ENCODE measurements at places on chromosomes 6 and 20.
A peak's percentile ranks its signal among the peaks of the same experiment; 100 is the strongest.

DNA sequence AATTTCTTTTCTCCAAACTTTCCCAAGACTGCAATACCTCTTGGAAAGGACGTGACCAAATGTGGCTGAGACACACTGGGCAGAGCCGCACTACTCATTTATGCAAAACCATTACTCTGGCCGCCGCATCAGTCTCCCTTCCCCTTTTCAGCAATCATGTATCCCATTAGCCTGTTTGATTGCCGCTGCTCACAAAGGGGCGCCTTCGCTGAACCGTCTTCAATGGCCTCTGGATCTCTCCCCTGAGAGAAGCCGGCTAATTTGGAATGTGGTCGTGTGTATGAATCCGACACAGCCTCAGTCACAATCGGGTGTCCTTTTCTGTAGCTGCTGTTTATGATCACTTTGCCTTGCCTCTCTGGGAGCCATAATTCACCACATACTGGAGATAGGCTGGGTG lies 361.1 kb downstream of the ZFAND3 start:
- DNase-seq, result no peak

DNA sequence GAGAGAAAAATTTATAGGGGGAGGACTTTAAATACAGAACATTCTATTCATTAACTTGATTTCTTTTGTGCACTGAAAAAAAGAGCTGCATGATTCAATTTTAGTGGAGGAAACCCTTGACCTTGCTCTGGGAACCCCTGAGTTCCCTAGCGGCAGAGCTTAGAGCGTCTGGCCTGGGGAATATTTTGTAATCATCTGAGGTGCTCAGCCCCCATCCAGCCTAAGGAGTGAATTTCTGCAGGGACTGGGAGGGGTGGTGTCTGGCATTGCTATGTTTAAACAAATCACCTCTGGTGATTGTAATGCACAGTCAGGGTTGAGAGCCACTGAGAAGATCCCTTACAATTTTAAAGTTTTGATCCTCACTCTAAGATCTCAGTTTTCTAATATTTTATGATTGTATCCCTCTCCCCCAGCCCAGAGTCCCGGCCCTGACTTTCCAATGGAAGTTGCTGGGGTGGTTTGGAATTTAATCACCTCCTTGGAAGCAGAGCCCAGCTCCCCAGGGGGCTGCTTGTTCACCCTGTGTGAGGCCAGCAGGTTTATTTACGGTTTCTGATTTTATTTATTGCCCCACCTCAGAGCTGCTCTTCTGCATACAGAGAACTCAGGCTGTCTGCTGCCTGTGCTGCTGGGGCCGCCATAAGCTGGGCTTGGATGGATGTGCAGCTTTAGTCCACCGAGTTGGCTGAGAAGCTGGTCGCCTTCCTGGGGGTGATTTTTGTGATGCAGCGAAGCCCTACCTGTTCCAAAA lies 263.1 kb downstream of the LRFN2 start:
- DNase-seq, result no peak

DNA sequence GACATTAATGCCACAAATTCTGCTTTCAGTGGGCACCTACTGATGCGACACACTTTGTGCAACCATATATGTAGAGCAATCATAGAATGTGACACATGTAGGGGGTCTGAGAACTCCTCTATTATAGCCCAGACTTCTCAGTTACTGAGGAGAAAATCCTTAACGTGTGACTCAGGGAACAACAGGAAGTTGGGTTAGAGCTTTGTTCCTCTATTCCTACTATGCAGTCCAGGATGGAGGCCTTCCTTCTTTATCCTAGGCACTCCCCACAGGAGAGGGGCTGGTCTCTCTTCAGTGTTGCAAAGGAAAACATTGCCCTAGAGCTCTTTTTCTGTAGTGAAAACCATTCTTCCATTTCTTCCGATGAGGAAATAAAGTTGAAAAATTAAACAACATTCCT lies 39.6 kb upstream of the RCAN2 start:
- DNase-seq, result no peak

DNA sequence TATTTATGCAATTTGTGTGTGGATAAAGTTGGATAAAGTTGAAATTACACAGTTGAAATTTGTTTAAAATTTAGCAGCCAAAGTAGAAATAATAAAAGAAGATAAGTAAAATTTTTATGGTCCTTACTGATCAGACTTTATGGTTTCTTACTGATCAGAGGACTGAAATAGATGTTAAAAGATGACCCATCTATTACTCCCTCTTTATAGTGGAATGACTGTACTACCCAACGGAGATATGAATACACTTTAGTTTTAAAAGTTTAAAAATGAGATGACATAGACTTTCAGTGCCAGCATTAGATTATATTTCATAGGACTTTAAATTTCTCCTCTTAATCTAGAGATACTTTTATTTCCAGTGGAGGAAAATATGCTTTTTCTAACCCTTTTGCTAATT lies 98.9 kb upstream of the ADGRF4 start:
- no peak for DNase-seq

DNA sequence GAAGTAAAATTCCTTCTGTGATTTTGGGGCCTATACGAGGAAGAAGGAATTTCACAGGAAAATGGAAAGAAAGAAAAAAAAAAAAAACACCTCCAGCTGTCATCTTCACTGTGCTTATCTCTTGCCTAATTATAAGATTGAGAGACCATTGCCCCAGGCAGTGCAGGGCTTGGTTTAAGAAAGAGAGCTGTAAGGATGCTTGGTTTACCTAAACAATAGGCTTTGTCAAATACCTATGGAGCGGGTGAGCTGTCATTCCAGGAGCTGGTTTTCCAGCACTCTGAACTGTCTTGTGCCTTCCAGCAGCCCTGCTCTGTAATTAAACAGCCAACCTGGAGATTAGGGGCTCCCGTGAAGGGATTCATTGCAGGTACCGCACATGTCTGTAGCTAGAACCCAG lies 137.8 kb downstream of the EDN3 start:
- DNase-seq, result no peak

DNA sequence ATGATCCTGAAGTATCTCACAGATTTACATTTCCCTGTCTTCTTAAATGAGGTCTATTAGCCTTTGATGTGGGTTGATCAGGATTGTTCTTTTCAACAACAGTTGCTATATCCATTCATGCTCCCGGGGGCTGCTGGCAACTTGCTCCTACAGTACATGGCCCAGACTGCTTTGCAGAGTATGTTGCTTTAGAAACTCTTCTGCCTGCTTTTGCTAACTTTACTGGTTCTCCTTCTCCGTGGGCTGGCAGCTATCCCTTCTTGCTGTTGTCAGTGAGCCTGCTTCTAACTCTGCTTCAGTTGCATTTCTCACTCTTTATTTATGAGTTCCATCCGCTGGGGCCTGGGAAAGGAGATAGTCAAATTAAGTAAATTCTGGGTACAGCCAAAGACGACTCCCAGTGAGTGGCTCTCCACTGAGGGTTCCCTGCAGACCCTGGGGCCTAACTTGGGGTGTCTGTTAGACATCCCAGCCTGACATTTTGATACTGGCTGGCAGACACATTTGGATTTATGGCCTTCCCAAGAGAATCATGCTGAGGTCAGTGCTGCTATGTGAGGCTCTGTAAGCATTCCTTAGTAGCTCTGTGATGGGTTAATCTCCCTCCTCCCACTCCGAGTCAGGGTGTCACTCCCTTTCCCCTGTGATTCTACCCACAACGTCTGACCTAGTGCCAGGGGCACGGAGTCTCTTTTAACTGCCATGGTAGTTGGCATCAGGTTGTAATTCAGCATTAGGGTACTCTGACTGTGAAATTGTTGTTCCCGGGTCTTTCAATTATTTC lies 73.6 kb downstream of the SLX4IP start:
- peak; percentile 76 for DNase-seq

- DNase-seq, result peak; percentile 92
Observed at GRCh38 chr6:83867527-83868161, 8.2 kb downstream of the CYB5R4 start.

DNA sequence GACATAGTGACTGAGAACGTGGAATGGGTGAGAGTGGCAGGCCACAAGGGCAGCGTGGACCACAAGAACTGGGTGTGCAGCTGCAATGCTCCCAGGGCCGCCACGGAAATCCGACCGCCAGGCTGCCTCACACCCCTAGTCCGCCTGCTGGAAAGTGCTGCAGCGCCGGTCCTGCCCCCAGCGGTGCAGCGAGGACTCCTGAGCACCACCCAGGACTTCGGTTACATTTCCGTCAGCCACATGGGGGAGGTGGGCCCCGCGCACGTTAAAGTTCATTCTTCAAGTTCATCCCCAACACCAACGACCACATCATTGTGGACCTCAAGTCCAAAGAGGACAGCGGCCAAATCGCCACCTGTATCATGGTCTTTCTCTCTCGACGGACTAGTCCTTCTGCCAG lies 126.1 kb upstream of the CARMIL1 start:
- DNase-seq, result no peak

DNA sequence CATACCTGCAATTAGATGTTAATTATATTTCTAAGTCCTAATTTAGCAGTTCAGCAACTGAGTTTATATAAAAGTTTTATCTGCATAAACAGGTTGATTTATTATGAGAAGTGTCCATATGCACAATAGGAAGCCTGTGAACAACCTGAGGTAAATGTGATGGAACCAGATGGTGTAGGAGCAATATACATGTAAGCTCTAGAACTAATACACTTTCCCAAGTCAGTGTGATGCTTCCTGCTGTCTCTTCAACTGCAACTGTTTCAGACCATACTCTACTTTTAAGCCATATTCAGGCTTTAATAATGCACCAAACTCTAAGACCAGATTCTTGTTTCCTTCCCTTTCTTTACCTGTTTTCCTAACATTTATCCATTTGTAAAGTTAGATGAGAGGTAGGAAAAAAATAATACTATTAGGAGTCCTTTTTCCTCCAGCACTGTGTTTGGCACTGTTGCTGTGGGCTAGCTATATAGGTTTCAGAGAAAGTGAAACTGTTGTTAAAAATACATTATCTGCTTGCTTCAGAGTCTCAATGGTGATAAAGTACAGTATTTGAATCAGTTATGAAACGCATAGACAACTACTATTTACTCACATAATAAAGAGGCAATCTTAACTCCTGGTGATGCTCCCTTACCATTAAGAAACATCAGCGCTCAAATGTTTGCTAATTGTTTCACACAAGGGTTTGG lies 1009.3 kb downstream of the GRIK2 start:
- DNase-seq, result no peak

- DNase-seq, result no peak
Observed at GRCh38 chr20:39893003-39893685, 795.9 kb downstream of the MAFB start.

DNA sequence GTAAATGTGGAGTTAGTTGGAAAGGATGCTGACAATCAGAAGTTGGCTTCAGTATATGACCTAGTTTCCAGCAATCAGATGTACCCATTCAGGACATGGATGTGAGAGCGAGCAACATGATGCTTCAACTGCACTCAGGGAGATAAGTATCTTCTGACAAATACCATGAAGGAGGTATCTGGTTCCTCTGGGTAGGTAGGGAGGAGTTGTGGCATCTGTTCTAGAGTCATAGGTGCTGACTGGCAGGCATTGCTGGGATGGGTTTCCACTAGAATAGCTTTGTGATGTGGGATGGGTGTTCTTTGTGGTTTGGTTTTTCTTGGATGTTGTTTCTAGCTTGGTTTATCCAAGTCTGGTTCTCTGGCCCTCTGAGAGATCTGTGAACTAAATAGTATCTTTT lies 3.9 kb upstream of the REV3L start:
- DNase-seq, result no peak

GRCh38 chr6:109669811-109670210 lies 21.2 kb downstream of the AK9 start:
- no peak for DNase-seq

DNA sequence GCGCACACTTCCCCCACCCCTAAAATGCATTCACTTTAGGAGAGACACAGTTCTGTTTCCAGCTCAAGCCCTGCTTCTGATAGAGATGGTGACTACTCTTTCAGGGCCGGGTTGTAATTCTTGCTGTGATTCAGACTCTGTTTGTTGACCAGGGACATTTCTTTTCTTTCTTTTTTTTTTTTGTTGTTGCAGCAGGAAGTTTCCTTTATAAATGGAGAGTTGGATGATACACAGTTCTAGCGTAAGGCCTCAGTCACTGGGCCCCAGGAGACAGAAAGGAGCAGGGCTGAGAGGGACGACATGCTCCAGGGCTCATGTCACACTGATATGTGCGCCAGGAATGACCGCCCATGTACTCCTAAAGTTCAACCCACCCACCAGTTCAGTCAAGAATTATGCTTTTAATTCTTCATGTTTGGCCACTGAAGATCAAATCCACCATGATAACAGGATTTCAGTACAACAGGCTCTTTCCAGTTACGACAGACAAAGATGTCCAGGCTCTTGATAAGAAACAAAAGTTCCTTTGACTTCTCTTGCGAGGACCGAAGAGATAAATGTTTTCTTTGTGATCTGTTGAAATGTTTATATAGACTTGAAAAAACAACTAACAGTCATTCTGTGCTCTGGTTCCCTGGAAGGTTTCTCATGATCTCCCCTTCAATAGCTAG lies 142.5 kb downstream of the CD164 start:
- peak; percentile 79 for DNase-seq

DNA sequence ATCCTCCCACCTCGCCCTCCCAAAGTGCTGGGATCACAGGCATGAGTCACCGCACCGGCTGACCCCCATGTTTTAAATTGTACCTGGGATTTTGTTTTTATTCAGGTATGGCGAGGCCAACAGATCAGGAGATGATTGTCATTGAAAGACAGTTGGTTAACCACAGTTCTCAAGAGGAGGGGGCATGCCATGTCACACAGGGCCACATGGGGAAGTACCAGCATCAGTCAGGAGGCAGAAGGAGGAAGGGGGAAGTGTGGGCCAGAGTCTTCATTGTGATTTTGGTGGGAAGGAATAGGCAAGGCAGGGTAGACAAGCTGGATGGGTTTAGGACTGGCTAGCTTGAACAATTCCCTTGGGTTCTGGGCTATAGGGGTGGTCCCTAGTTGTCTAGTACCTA lies 9.9 kb upstream of the MMP9 start:
- DNase-seq, result no peak

DNA sequence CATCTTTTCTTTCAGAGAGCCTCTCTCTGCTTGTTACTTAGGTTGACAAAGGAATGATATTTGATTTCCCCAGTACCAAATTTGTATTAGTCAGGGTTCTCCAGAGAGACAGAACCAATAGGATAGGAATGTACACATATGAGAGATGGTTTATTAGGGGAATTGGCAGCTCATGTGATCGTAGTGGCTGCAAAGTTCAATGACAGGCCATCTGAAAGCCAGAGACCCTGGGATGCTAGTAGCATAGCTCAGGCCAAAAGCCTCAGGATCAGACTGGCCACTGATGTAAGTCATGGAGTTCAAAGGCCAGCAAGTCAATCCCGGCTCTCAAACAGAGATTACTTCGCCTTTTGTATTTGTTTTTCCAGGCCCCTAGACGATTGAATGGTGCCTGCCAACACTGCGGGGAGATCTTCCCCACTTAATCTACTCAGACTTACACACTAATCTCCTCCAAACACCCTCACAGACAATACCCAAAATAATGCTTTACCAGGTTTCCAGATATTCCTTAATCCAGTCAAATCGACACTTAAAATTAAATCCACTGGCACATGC lies 215.5 kb downstream of the ALDH8A1 start:
- DNase-seq, result no peak

GRCh38 chr20:22701679-22702308 lies 117.4 kb upstream of the FOXA2 start:
- no peak for DNase-seq

DNA sequence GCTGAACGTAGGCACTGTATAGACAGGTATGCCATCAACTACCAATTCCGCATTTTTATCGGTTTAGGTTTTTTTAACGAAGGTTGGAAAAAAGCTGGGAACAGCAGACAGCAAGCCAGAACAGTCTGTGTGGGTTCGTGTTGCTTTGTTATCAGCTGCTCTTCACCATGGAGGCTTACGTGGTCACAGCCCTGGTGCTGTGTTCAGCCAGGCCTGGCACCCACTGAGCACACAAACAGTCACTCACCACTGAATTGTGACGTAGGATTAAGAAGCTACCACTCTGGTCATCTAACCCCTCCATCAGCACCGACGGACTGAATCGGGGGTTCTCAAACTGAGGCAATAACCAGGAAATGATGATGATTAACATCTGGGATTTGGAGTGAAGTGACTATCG lies 13.2 kb downstream of the FAM210B start:
- no peak for DNase-seq
